CD4-positive, alpha-beta T cell treated with Interleukin-10 for 1 hour (primary cell): ENCODE measurements at places on chromosomes 4 and X.

DNA sequence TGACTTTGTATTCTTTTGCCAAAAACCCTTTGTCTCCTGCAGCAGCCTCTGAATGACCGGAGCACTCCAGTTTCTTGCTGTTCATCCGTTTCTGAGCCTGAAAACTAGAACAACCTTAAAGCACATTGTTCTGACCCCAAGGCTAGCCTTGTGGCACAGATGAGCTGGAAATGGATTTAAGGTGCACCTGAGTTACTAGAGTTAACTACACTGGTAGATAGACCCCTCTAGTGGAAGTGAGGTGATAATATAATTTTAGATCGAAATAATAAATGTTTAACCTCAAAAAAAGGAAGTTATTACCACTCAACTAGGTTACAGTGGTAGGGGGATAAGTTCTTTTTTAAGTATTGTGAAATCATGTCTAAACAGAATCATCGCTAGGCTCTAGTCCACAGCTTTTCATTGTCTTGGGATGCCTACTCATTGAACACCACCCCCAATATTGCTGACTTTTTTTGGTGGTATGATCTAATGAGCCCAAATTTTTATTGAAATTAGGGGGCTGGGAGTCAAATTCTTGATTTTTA lies 2.7 kb downstream of the PLS3 start:
- DNase-seq, result no peak

GRCh38 chr4:178081896-178082295 lies 639.7 kb upstream of the AGA start:
- DNase-seq, result no peak

DNA sequence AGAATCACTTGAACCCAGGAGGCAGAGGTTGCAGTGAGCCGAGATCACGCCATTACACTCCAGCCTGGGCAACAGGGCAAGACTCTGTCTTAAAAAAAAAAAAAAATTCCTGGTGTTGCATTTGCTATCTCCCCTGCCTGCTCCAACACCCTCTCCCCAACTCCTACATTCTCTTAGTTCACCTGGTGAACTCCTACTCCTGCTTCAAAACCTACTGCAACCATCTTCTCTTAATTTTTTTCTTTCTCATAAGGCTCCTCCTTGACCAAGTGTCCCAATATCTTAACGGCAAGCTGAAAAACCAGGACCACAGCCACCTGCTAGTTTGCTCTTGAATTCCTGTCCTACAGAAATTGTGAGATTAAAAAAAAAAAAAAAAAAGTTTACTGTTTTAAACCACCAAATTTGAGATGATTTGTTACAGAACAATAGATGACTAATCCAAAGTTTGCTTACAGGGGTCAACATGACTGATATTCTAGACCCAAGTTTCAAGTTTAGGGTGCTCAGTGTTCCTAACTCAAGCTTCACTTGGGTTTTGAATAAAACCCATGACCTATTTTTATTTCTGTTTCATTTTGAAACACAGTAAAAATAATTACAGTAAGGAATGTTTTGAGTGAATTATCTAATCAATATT lies 13.1 kb upstream of the ANXA5 start:
- DNase-seq, result no peak

DNA sequence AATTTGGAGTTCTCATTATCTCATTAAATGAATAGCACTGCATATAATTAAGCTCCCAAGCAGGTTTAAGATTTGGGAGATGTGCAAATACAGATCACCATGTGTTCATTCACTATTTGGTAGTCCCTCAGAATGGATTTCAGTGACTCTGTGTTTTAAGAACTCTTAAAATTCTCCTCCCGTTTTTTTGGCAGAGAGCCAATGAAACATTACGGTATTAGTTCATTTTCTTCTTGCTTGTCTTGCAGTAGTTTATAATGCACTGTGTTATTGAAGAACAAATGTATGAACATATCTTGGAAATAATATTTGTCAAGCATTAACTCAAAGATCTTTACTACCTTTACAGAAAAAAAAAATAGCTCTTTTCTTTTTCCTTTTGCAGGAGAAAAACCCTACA lies 32.7 kb downstream of the KLF3 start:
- DNase-seq, result no peak

DNA sequence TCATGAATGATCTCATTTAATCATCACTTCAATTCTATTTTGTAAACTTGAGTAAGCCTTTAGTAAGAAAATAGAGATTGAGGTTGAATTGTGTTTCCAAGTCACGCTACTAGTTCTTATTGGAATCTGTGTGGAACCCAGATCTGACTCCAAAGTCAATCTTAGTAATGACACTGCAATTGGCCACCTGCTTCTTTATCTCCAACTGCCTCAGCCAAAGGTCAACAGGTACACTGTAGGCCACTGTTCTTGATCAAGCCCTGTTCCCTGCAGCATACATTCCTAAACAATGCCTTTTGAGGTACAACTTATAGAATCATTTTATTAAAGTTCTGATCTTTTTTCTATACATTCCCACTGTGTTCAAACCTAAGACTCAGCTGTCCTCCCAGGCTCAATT lies 45.5 kb upstream of the CXCL13 start:
- no peak for DNase-seq
